H1 (cell line): ENCODE measurements at places on chromosomes 11 and 22. TPM values are rescaled to one million over a fixed set of nuclear protein-coding genes. Genes with fewer than 3 reads are reported as not detected.

TSPAN4 gene
- polyA plus RNA-seq, result 145 and 217 TPM in 2 replicates

GDPD4 gene
- polyA plus RNA-seq, result not detected in 2 replicates

ROBO4 gene
- 0.03 TPM in 1 of 2 replicates, not detected in the other for polyA plus RNA-seq

FEN1 gene
- 52.6 and 52.9 TPM in 2 replicates for polyA plus RNA-seq

KCNQ1 gene
- 1.9 and 2.4 TPM in 2 replicates for polyA plus RNA-seq

NAP1L4 gene
- polyA plus RNA-seq, result 75.8 and 81.4 TPM in 2 replicates

EIF3F gene
- 222 and 469 TPM in 2 replicates for polyA plus RNA-seq

ZNF280A gene
- polyA plus RNA-seq, result 0.06 and 0.09 TPM in 2 replicates

AMOTL1 gene
- polyA plus RNA-seq, result 8.2 and 9.0 TPM in 2 replicates

LIF gene
- 3.3 and 4.1 TPM in 2 replicates for polyA plus RNA-seq

MOGAT2 gene
- polyA plus RNA-seq, result not detected in 2 replicates

KIF18A gene
- polyA plus RNA-seq, result 2.2 and 4.0 TPM in 2 replicates

RBMXL2 gene
- not detected in 2 replicates for polyA plus RNA-seq

ACTN3 gene
- 36.7 and 46.2 TPM in 2 replicates for polyA plus RNA-seq

CDC42EP1 gene
- polyA plus RNA-seq, result 8.3 and 15.4 TPM in 2 replicates

VSIG10L2 gene
- polyA plus RNA-seq, result not detected in 2 replicates

UPB1 gene
- 0.05 and 0.09 TPM in 2 replicates for polyA plus RNA-seq

HBB gene
- not detected in 2 replicates for polyA plus RNA-seq

MS4A7 gene
- 0.05 TPM in 1 of 2 replicates, not detected in the other for polyA plus RNA-seq
